Stimulated activated naive CD8-positive, alpha-beta T cell treated with anti-CD3 and anti-CD28 coated beads, Interleukin-15, amount 100 ng/mL, for 72 hours (primary cell): ENCODE measurements at places on chromosomes 16 and 17.

DNA sequence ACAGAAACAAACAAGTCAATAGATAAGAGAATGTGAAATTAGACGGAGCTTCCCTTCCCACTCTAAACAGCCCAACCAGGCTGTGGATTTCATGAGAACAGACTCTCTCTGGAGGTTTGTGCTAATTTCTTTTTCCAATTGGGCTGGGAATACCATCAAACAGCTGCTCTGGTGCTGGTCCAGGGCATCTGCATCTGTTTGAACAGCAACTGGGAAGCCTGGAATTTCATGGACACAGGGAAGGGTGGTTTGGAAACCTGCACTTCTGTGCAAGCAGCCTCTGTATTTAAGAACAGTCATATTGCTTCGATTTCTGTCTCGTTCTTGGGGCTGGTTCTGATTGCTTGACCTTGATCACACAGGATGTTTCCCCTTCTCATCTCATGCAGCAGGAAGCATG, 88.7 kb downstream of the FOXL1 start:
- no peak for DNase-seq

DNA sequence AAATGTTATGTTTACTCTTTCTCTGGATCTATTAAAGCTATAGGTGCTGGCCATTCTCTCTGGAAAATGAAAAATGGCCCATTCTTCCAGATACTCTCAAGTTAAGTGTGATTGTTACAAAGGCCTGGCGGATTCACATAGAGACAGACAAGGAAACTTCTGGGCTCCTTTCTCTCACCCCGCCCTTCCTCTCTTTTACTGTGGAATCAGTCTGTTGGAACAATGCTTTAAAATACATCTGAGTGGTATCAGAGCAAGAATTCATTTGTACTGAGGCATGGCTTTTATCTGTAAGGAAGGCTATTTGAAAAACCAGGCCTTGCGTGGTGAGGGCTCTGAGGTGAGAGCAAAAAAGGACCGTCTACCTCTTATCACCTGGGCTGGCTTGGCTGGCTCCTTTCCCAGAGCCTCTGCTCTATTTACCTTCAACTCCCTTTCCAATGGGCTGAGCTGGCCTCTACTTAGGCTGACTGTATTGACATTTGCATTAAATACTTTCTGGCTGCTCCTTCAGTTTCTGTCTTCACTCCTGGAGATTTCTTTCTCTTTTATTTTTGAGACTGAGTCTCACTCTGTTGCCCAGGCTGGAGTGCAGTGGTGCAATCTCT, 274.0 kb downstream of the PHKB start:
- DNase-seq = no peak

- DNase-seq = no peak
Measured at GRCh38 chr16:89364606-89365005, 125.8 kb downstream of the ANKRD11 start.

DNA sequence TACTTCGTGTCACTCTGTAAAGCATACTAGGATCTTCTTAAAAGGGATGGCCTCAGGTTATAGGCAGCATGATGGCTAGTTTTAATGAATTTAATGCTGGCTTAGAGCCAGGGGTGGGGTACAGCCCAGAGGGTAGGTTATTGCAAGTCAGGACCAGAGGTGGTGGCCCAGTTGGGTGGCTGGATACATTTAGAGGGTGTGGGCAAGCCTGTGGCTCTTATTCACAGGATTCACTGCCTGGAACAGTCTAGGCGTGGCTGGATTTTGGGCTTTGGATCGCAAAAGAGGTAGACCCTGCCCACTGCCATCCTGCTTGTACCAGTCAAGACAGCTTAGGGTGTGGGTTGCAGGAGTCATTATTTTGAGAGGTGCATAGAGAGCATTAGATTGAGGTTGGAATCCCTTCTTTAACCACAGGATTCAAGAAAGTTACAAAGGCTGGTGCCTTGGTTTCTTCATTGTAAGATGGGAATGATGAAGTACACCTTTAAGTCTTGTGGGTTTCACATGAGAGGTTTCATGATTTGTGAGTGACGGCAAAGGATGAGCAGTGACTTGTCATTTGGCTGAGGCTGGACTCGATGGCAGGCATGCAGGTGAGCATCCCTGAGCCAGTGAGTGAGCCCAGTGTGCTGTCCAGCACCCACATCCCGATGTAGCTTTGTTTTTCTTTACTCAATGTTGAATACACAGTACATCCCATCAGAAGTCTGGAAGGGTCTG, 85.2 kb downstream of the KSR1 start:
- no peak for DNase-seq

DNA sequence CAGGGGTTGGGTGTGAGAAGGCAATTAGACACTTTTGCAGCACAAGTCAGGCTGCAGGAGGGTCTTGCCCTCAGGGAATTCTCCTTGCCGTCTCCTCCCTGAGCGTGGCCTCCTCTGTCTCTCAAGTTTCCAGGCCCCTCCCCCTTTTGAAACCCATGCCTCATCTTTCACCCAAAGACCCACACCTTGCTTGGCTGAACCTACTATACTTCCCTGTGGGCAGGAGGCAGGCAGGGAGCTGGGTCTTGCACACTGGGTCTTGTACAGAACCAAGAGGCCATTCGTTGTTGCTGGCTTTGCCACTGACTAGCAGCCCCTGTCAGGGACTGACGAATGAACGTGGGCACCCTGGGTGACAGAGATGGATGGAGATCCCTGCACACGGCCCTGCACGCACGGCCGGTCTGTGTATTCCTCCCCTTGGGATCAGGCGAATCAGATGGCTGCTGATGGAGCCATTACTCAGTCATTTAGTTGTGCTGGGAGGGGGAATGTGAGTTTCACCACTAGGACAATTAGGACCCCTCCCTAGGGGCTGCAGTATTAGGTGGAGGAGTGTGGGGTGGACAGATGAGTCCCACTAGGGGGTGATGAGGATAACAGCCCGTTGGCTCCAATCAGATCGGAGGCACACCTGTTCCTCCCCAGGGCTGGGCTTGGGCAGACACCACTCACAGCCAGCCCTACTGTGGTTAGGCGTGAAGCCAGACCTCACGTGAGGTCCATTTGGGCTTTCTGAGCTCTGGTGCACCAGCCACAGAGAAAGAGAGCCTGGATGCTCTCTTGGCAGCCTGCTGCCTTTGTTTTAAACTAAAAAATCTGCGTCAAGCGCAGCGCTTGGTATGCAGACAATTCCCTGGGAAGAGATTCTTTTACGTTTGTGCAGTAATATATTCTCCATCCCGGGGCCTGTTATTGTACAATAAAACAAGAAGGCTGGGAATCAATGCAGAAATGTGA, 167.7 kb upstream of the WSCD1 start:
- DNase-seq = no peak

- no peak for DNase-seq
Measured at GRCh38 chr17:6953689-6954088, 42.2 kb upstream of the ALOX12 start.

DNA sequence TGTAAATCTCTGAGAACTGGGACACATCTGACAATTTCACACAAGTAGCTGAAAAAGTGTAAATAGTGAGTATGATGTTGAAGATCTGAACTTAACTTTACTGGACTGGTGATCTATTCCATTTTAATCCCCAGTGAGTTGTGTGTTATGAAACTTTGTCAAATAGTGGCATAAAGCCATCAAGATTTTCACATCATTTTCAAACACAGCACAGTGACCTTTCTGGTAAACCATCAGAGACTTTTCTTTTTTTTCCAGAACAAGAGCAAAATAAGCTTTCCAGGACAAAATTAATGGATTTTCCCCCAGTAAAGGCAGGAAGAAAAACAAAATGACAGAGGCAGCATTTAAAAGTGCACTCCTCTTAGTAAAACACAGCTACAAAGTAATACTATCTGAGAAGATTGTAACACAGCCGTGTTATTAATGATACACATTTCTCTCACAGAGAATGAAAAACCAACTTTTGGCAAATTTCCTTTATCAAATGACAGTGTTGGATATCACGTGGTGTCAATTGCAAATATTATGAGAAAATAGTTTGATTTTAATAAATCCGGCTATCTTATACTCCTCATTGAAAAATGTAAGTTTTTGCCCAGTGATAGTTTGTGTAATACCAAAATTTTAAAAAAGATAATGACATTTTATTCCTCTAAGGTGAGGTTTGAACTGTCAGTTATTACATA, 16.8 kb upstream of the COL1A1 start:
- DNase-seq = no peak

GRCh38 chr16:27303256-27304100, 10.3 kb upstream of the IL4R start:
- no peak for DNase-seq

DNA sequence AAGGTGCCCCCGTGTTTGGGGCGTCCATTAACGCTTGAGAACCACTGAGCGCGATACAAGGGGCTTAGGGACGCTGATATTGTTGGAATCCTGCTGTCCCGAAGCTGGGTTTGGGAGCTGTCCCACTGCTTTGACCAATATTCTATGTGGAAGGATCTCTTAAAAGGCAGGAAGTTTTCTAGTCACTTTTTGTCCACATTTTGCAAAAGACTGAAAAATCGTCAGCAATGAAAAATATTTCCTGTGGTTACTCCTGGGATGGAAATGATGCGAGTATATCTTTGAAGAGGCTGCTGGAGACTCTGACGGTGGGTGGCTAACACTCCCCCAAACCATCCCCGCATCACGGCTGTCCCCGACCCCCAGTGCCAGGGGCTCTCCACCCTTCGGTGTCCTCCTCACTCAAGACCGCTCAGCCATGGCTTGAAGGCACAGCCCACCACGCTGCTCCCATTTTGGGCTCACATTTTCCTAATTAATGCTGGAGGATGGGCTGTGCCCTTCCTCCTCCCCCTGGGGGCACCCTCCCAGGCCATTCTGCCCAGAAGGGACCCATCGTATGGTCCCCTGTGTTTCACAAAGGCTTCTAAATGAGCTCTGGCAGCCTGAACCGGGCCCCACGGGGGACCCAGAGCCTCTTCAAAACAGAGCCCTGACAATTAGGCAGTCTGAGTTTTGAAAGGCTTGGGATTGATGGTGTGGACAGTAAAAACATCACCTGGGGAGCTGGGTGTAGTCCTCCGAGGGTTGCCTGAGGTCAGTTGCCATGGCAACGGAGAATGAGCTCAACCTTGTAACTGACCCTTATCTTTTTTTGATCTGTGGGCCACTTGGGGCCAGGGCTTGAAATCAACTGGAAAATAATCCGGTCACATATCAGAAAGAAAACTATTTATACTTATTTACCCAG, 158.6 kb downstream of the C16orf78 start:
- no peak for DNase-seq

- no peak for DNase-seq
Measured at GRCh38 chr16:58428621-58429542, 36.6 kb downstream of the GINS3 start.

DNA sequence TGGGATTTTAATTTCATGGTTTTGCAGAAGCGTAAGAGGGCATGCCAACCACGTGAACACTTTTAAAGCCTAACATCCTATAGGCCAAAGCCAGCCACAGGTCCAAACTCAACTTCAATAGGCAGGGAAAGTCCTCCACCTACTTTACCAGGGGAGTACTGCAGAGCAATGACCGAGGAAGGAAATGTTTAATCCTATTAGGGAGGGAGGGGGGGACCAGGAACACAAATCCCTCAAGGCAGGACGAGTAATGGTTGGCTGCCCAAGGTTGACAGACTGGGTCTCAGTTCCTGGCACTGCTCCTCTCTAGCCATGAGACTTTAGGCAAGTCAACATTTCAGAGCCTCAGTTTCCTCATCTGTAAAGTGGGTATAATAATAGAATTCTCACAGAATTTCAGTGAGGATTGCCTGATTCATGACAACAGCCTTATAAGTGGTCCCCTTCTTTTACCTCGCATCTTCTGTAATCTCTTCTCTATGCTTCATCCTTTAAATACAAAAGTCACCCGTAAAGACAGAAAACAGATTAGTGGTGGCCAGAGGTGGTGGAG, 315.8 kb downstream of the HAPSTR1 start:
- no peak for DNase-seq

DNA sequence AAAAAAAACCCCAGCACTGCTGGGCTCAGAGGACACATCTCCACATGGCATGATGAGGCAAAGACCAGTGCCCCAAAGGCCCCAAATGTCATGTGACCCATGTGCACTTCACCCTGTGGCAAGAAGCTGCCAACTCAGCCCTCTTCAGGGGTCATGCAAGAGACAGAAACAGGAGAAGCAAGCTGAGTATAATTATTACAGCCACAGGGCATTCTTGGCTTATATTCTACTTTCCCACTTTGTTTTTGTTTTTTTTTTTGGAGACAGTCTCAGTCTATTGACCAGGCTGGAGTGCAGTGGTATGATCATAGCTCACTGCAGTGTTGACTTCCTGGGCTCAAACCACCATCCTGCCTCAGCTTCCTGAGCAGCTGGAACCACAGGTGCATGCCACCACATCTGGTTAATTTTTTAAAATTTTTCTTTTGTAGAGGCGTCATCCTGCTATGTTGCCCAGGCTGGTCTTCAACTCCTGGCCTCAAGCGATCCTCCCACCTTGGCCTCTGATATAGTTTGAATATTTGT, 32.7 kb upstream of the LITAF start:
- peak; percentile 34 for DNase-seq

GRCh38 chr17:64358261-64358788, 32.3 kb downstream of the PECAM1 start:
- DNase-seq = no peak

DNA sequence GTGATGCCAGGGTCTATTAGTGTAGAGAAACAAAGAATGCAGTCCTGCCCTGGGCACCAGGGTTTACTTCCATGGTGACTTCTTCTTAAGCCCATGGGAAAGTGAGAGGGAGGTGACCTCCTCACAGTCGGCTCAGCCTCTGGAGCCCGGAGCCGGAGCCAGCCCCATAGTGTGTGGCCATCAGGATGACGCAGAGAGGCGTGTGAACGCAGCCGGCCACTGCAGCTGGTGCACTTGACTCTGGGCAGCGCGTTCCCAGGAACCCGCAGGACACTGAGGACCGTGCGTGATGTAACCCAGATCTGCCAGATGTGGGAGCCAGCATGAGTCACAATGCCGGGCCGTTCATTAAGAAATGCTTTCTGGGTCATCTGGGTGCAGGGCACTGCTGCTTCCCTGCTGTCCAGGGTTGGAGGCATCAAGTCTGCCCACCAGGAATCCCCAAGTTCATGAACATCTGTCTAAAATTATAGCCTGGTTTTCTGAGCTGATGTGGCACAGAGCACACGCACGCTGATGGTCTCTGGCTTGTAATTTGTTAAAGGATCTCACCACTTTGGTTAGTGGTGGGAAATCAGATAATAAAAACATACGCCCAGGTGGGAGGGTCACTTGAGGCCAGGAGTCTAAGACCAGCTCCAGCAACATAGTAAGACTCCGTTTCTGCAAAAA, 114.1 kb downstream of the PITPNC1 start:
- no peak for DNase-seq

GRCh38 chr17:72004011-72004427, 116.8 kb upstream of the SOX9 start:
- DNase-seq = no peak

DNA sequence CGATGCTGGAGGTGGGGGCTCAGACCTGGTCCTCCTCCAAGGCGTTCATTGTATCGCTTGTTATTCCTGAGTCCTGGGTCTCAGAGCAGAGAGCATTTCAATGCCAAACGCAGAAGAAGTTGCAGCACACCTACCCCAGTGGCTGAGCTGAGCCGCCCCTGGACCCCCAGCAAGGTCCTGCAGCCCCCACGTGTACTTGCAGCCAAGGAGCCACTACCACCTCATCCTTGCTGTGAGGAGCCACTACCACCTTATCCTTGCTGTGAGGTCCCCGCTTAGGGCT, 13.5 kb downstream of the PLLP start:
- DNase-seq = no peak
